ENCODE measurements at places on chromosomes 12 and 14.

- DNase-seq: no peak
These were observed 15.1 kb downstream of the FICD start for GRCh38 chr12:108530161-108530560.

- DNase-seq: no peak
These were observed 60.7 kb upstream of the PYGL start for GRCh38 chr14:51004801-51005526.

GRCh38 chr14:77271113-77271710, at the start of gene NGB:
Gene NGB (minus strand): TSS chr14:77271206. CDS start chr14:77270937, 269 bp downstream.
- no peak for DNase-seq

GRCh38 chr14:54186821-54187763, 209.7 kb upstream of the CDKN3 start:
- DNase-seq: no peak

DNA sequence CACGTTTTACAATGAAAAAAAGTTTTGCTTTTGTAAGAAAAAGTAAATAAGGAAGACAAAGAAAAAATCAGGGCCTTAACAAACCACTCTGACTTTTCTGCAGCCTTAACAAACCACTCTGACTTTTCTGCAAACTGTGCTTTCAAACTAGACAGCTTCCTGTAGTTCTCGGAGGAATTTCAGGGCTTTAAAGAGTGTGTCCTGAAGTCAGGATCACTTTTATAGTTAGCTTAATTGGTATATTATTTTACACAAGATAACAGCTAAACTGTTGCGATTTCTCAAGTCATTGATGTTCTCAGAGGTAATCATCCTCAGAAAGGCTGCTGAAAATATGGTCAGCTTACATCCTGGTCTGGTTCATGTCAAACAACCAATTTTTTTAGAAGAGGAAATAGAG, 42.2 kb downstream of the TMEM117 start:
- DNase-seq: no peak

DNA sequence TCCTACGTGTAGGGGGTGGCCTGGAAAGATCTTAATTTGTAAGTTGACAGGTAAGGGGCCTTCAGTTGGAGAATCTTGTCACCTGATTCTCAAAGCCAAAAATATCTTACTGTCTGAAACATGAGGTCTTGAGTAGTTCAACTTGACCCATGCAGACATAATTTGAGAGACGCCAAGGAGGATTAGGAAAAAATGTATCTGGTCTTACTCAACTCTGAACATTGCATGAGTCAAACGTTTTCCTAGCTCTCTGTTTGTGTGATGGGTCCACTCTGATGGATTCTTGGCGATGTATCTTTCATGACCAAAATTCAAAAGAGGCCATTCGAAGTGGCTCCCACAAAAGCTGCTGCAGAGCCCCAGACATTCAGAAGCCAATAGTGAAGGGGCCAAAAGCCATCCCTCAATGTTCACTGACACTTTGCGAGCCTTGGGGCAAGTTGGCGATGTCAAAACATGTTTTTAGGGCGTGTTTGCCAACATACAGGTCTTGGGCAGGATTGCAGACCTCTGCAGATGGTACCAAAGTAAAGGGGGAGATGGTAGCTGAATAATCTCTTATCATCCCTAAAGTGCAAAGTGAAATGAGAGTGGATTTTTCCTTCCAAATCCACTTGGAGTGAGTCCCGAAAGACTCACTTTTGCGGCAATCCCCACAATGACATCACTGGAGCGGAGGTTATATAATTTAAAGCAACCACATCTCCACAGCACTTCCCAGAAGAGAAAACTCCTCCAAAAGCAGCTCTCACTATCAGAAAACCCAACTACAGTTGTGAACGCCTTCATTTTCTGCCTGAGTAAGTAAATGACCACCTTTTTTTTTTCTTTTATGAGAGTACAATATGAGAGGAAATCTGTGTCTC, at the start of gene BDKRB1:
Gene BDKRB1, plus strand, starts transcription at position 710 of the 866 bp plus-strand sequence. CDS start 7,473 bp downstream, outside the sequence.
- DNase-seq: no peak

GRCh38 chr12:24418157-24418556, 468.7 kb upstream of the SOX5 start:
- DNase-seq: no peak

DNA sequence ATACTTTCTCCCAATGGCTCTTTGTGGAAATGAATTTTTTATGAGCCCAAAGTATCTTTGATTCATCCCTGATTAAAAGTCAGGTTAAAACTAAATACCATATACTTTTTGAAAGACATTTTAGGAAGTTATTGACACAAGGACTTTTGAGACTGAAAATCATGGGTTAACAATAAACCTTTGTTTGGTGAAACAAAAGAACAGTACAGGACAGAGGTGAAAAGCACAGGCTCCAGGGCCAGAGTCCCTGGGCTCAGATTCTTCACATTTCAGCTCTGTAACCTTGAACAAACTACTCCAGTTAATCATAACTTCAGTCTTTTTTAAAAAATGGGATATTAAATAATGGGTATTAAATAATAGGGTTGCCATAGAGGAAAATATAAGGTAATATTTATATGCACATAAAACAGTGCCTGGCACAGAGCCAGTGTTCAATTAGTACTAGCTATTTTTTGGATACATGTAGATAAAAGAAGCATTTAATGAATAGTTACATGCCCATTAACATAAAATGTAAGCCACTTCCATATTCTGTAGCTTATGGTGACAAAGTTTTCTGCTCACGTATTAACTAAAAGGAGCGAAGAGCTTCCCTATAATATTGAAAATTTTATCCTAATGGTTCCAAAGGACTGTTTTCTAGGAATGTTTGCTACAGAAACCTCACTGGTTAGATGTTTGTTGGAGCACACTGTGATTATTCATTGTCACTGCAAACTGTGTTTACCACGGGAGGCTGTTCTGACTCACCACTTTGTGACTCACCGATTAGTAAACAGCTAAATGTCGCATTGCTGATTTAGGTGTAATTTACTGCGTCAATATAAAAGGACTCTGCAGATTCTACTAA, 255.4 kb downstream of the DAD1 start:
- DNase-seq: no peak

DNA sequence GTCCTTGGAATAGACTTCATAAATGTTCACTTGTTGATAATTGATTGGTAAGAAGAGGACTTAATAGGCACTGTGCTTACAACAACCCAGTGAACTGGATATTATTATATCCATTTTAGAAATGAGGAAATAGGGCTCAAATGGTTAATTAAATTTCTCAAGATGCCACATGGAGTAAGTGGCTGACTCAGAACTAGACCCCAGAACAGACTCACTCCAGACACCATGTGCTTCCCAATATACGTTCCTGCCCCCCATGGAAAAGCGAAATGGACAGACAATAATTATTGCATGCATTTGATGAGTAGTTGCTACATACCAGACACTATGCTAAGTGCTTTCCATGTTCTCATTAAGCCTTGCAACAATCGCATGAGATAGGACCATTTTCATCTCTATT, 895 bp upstream of the ANKS1B start:
- no peak for DNase-seq

DNA sequence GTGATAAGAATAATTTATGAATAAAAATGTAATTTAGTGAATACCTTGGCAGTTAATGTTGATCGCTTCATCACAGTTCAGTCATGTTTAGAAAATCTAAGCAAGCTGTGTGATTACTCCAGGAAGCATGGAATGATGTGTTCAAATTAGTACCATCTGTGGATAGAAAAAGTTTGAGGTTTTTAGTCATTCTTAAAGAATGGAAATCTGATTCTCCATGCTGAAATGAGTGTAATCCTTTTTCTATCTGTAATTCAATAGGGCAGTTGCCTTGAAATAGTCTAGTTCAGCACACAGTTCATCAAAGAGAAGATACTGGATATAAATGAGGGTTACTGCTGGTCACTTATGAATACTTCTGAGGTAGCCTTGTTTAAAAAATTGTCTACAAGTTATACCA, 127.2 kb upstream of the MYF6 start:
- DNase-seq: no peak

- DNase-seq: no peak
These were observed 566.6 kb downstream of the RPS29 start for GRCh38 chr14:49019467-49020115.

DNA sequence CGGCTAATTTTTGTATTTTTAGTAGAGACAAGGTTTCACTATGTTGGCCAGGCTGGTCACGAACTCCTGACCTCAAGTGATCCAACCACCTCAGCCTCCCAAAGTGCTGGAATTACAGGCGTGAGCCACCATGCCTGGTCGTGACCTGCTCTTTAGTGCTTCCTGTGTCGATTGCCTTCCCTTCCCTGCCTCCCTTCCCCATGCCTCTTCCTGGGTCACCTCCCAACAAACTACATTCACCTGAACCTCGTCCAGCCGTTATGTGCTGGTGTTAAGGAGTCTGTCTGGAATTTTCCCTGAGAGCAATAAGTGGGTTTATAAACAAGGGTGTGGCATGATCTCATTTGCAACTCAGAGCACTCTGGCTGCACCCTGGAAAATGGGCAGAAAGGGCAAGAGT, 32.1 kb upstream of the C12orf76 start:
- no peak for DNase-seq

Measured in vagina (tissue), 2 donors.